ENCODE measurements at places on chromosomes 4 and X. TPM values are rescaled to one million over a fixed set of nuclear protein-coding genes. Genes with fewer than 3 reads are reported as not detected.

GRCh38 chr4:21596521-21596920, 352.1 kb downstream of the KCNIP4 start:
- no peak for DNase-seq

GRCh38 chr4:173247321-173247720, 78.7 kb downstream of the GALNT7 start:
- no peak for DNase-seq

KLKB1 gene
- 6.1 TPM for total RNA-seq

GRCh38 chrX:20059467-20060128, 57.1 kb downstream of the MAP7D2 start:
- no peak for DNase-seq

GRCh38 chr4:81745050-81745449, 273.3 kb upstream of the RASGEF1B start:
- no peak for DNase-seq

MAGEC1 gene
- total RNA-seq: not detected

- DNase-seq: no peak
Observed at GRCh38 chr4:169410839-169411770, 140.3 kb upstream of the SH3RF1 start.

DNA sequence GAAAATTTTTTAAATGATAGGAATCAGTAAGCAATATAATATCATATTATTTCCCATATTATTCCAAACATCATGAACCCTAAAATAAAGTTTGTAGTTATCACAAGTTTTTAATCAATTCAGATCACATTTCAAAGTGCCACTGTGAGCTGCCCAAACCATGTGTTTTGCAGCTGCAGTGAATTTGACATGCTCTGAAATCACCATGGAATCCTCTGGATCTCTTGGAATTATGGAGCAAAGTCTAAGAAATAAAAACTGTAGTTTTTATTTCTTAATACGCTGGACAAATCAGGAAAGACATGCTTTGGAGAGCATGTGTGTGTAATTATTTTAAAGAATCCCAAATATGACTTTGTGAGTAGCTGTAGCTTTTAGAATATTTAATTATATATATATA, 262.7 kb downstream of the ANKRD50 start:
- no peak for DNase-seq

DNA sequence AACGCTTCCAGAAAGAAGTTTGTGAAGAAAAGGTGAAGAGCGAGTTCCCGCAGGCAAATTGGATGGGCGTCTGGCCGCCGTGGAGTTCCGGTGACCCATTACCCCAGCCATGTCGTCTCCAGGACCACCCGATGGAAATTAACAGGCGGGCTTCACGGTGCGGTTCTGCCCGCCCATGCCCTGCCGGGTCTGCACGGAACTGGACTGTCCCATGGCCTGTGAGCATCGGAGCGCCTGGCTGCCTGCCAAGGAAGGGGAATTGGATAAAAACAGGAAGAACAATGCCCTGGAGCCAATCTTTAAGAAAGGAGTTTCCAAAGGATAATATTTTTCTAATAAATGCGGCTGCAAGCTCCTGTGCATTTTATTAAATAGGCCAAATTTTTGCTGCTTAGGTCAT, 319.8 kb upstream of the SLC7A11 start:
- DNase-seq: no peak

NHS gene
- total RNA-seq: 16.9 TPM

GRCh38 chr4:100317032-100317864, 127.0 kb upstream of the DDIT4L start:
- peak; percentile 49 for DNase-seq

AADAT gene
- total RNA-seq: 14.3 TPM

DNA sequence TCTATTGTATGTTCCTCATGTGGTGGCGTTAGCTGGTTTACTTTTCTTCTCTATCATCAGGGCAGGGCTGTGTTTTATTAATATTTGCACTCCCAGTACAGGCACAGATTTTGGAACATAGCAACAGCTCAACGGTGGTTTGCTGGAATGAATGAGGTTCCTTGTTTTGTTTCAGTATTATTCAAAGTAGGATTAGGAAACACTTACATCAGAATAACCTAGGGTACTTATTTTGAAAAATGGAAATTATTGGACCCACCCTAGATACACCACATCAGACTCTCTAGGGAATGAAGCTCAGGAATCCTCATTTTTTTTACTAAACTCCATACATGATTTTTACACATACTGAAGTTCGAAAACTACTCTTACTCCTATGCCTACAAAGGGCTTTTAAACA, 108.8 kb upstream of the ENPEP start:
- DNase-seq: no peak

HPSE gene
- total RNA-seq: 2.5 TPM

GRCh38 chr4:98166025-98166730, 22.9 kb upstream of the STPG2 start:
- DNase-seq: no peak

- DNase-seq: no peak
Observed at GRCh38 chrX:22357621-22358020, 84.9 kb downstream of the CBLL2 start.

- DNase-seq: no peak
Observed at GRCh38 chrX:102548231-102548630, 31.7 kb upstream of the TMSB15A start.

DACH2 gene
- 9.1 TPM for total RNA-seq

UBA6 gene
- 91.0 TPM for total RNA-seq
